Non-pigmented ciliary epithelial cell (primary cell): ENCODE measurements at places on chromosomes 1 and 21.

GRCh38 chr1:78468521-78468920, 22.3 kb upstream of the PTGFR start:
- no peak for DNase-seq

GRCh38 chr1:184752656-184753055, 2.0 kb downstream of the EDEM3 start:
- DNase-seq: no peak

GRCh38 chr1:185069202-185069772, 23.9 kb downstream of the RNF2 start:
- no peak for DNase-seq

DNA sequence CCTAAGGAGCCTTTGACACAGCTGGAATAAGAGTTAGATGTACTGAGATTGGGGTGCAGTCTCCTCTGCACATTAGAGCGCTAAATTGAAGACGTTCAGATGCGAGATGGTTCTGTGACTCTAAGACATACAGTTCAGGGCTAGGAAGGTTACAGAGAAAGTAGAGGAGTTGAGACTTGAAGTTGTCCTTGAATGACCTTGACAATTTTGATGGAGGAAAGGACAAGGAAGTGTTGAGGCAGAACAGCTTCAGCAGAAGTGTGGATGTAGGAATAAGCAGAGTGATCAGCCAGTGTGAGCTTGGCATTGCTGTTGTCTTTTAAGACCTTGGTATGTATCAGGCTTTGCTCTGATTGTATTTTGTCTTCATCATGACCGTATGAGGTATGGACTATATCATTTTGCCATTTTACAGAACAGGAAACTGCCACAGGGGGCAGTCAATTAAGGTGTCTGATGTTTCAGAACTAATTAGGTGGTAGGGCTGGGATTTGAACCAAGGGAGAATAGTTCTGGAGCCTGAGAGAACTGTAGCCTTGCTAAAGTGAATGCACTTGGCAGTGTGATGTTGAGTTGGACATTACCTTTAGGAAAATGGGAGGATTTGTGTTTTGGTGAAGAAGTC, 9.2 kb downstream of the TTF2 start:
- DNase-seq: no peak

DNA sequence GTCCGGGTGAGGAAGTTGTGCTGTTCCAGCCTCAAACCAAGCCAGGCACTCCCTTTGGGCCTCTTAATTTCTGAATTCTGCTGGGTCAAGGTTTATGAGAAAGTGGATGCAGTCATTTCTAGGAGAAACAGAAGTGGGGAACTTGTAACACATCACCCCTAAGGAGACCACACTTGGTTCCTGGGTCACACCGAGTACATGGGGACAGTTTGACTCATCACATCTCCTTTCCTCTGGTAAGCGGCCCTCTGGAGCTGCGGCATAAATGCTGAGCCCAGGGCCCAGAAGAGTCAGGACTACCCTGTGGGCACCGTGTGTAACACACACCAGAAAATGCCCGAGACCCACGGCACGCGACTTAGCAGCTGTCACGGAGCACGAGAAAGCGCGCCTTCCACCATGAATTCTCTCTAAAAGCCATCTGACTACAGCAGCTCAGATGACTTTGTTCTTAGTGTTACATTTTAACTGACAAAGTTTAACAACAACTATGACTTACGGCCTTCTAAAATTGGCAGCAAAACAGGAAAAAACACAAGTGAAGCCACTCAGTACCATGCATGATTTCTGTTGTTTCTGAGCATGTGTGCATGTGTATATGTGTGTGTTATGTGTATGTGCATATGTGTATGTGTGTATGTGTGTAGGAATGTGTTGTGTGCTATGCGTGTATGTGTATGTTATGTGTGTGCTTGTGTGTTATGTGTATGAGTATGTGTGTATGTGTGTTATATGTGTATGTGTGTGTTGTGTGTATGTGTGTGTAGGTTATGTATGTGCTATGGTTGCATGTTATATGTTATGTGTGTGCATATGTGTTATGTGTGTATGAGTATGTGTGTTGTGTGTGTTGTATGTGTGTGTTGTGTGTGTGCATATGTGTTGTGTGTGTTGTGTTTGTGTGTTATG, 50.8 kb downstream of the TOMM20 start:
- no peak for DNase-seq

- DNase-seq: no peak
Observed at GRCh38 chr1:111565968-111566367, 53.6 kb upstream of the RAP1A start.

GRCh38 chr21:14523234-14523633, 22.9 kb downstream of the SAMSN1 start:
- no peak for DNase-seq

DNA sequence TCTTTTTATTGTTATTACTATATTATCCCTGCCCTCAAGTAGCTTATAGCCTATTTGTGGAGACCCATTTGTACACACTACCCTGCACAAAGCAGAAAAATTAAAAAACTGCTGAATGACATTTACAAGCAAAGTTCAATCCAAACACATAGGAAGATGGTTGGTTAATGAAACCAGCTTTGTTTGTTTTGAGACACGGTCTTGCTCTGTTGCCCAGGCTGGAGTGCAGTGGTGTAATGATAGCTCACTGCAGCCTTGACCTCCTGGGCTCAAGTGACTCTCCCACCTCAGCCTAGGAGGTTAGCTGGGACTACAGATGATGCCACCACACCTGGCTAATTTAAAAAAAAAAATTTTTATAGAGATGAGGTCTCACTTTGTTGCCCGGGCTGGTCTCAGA, 31.6 kb downstream of the TGFB2 start:
- DNase-seq: no peak

DNA sequence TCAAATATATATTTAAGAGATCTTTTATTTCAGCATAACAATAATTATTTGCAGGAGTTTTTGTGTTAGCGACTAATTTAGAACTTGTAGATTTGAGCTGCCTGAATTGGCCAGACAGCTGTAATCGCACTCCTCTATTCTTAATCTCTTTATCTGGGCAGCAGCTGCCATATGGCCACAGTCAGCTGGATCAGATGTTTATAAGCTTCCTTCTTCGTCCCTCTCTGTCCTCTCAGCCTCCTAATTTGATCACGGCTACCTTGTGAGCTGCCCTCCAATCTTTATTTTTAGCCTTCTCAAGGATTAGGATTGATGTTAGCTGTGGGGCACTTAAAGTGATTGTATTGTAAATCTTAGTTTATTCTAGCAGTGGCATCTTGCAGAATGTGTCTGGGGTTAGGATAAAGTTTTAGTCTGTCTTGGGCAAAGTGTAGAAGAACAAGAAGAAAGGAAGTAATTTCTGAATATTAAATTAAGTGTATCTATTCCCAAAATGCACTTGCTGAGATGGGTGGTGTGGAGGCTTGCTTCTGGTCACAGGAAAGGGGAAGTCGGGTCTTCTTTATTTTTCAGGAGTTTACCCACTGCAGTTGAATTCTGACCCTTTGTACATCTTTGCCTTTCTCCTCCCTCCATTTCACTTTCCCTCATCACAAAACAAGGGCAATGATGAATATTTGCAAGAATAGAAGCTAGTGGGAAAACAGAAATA, 1.1 kb downstream of the ZBTB18 start:
- no peak for DNase-seq

DNA sequence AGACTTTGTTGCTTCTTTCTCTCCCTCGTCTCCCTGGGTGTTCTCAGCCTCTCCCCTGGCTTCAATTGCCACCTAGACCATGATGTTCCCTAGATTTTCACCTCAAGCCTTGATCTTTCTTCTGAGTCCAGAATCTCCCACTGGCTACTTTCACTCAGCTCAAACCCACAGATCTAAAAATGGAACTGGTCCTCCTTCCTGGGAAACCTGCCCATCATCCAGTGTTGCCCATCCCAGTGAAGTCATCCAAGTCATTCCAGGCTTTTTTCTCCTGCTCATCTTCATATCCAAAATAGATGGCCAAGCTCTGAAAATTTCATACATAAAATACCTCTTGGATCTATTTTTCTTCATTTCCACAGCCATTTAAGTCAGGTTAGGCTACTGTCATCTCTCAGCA, 347.4 kb downstream of the KCNH1 start:
- no peak for DNase-seq

- DNase-seq: no peak
Observed at GRCh38 chr1:86430376-86430775, 6.4 kb downstream of the CLCA2 start.
